ENCODE measurements at places on chromosomes 16 and 17.

DNA sequence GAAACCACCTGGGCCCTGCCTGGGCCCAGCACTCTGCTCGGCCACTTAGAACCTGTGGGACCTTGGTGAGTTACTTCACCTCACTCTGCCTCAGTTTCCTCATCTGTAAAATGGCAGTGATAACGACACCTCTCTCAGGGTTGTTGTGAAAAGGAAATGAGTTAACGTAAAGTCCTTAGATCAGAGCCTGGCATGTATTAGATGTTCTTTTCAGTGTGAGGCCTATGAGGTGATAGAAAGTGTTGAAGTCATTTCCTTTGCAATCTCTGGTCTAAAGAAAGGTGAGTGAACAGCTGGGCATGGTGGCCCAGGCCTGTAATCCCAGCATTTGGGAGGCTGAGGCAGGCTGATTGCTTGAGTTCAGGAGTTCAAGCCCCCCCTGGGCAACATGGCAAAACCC lies 51.7 kb upstream of the LGALS9 start:
- no peak for DNase-seq

DNA sequence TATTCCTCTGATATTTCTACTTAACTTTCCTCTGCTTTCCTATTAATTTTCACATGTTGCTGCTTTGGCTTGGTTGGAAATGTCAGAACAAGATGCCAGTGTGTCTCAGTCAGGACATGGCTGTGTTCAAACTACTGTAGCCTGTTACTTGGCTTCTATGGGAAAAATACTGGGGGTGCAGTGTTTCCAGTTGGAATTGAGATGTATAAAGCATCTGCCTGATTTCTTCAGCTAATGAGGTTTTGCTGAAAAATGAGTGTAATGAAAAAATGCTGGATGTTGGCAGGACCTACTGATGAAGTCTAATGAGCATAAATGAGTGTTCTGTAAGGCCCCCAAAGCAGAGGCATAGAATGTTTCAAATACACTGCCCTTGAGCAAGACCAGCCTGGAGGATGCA lies 166.6 kb downstream of the PHKB start:
- no peak for DNase-seq

- DNase-seq: no peak
Measured at GRCh38 chr16:2482249-2482648, 7.3 kb downstream of the TBC1D24 start.

DNA sequence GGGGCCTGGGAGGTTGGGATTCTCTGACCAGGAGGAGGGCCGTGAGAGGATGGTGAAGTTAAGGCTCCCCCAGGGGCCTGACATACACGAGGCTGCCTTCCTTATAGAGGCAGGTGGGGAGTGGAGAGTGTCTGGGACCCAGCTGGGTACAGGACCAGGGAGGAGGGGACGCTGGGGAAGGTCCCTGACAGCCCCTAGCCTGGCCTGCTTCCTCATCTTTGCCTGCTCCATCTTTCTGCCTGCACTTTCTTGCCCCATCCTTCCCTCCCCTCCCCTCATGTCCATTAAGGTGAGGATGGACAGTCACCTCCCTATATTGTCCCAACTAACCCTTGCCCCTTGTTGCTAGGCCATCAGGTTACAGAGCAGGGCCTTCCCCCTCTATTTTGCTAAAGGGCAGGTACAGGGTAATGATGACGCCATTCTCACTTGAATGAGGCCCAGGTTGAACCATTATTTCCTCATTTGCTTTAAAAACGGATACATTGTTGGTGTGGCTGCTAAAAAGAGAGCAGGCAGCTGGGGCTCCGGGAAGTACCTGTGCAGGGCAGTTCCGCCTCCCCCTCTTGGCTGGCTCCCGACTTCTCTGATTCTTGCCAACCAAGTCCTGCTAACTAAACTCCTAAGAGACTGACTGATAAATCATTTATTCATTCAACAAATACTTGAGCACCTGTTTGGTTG lies 1.3 kb downstream of the C17orf99 start:
- DNase-seq: peak; percentile 68

DNA sequence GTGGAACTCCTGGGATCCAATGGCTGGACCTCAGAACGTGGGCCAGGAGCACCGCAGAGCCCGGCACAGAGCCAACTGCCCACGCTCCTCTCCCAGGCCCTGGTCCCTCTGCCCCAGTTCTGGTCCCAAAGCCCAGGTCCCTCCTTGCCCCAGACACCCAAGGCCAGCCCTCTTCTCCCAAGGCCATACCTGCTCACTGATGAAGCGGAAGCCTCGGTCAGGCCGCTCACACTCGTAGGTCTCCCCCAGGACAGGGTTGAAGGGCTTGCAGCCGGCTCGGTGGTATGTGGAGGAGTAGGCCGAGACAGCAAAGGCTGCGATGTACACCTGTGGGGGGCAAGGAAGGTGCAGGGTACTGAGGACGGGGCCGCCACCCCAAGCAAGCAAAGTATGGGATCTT lies 8.5 kb downstream of the OSBPL7 start:
- no peak for DNase-seq

DNA sequence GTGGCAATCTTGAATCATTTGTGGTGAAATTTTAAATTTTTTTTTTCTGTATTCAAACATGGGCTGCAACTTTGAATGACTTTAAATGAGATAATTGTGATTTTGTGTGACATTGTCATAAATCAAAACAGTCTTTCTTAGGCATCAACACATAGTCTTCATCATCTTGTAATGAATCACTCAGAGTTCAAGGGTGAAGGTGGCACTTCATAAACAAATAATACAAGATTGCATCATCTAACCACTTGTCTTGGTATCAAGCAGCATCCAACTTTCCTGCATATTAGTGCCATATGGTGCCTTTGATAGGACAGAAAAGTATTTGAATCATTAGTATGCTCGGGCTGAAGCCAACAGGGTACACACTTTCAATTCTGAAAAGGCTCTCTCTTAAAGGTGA lies 392.4 kb upstream of the GOT2 start:
- DNase-seq: no peak

GRCh38 chr17:4482338-4483011 lies 16.2 kb upstream of the SPNS2 start:
- no peak for DNase-seq

DNA sequence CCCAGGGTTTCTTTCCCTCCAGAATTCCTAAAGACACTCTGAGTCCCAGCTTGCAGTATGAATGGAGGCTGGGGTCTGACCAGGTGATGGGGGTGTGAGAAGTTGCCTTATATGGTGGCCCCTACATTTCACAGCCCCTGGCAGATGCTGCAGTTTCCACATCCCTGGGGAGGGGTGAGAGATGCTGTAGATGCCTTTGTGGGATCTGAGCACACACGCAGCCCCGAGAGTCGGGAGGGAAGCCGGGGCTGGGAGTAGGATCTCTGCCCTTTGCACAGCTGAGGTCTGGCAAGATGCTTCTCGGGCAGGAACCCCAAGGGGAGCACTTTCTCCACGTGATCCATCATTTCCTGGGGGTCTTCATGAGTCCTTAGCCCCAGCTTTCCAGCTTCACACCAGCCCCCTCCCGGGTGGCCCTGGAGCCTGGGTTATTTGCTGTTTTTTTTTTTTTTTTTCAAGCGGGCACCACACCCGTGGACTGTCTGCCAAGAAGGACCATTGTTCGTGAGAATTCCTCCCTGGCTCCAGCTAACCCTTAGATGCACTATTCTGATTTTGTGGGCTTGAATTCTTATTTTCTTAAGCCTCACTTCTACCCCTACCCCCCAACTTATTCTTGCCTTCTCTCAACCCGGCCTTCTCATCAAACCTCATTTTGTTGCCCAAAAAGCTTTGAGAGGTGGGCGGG lies 50.6 kb downstream of the NTN1 start:
- DNase-seq: no peak

DNA sequence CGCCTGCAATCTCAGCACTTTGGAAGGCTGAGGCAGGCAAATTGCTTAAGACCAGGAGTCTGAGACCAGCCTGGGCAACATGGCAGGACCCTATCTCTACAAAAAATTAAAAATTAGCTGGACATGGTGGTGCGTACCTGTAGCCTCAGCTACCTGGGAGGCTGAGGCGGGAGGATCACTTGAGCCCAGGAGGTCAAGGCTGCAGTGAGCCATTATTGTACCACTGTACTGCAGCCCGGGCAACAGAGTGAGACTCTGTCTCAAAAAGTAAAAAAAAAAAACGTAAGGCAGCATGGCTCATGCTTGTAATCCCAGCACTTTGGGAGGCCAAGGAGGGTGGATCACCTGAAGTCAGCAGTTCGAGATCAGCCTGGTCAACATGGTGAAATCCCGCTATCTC lies 263.6 kb downstream of the PARN start:
- no peak for DNase-seq

DNA sequence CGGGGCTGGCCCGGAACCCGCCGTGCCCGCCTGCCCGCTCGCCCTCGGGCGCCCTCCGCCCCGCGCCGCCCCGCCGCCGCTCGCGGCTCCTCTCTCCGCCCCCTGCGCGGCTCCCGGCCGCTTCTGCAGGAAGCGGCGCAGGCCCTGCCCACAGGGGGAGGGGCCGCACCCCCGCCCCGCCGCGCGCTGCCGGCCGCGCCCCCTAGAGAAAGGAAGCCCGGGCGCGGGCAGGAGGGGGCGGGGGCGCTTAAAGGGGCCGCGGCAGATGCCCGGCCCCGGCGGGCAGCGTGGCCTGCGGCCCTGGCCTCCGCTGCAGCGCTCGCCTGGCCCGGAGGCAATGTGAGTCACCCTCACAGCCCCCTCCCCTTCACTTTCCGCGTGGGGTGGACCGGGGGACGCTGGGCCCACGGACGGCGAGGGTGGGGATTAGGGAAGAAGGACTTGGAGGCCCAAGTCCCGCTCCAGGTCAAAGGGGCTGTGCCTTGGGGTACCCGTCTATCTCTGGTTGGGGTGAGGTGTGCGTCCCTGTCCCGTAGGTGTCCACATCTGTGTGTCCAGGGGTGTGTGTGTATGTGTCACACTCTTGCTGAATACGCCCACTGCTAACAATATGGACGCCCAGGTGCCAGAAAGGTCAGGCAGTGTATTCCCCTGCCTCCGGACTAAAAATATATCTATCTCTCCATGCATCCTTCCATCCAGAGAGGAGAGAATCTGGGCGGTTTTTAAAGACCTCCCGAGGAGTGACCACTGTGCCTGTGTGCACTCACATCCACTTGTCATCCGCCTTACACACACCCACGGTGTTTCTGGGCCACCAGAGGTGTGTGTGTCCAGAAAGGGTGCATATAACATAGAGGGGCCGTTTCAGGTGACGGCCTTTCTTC lies at the start of gene GIT1:
TSS of gene GIT1 (minus strand) at position 125 of the 887 bp plus-strand sequence. CDS start 270 bp downstream, outside the sequence.
- peak; percentile 73 for DNase-seq

GRCh38 chr16:5166486-5166885 lies 68.9 kb upstream of the EEF2KMT start:
- no peak for DNase-seq

- no peak for DNase-seq
Measured at GRCh38 chr17:46028374-46028773, 29.3 kb downstream of the STH start.

GRCh38 chr16:75289189-75289588 lies 37.8 kb upstream of the BCAR1 start:
- no peak for DNase-seq

- no peak for DNase-seq
Measured at GRCh38 chr17:45895969-45896785, 1.8 kb downstream of the MAPT start.

GRCh38 chr16:87203060-87203656 lies 114.0 kb downstream of the C16orf95 start:
- DNase-seq: peak; percentile 3

DNA sequence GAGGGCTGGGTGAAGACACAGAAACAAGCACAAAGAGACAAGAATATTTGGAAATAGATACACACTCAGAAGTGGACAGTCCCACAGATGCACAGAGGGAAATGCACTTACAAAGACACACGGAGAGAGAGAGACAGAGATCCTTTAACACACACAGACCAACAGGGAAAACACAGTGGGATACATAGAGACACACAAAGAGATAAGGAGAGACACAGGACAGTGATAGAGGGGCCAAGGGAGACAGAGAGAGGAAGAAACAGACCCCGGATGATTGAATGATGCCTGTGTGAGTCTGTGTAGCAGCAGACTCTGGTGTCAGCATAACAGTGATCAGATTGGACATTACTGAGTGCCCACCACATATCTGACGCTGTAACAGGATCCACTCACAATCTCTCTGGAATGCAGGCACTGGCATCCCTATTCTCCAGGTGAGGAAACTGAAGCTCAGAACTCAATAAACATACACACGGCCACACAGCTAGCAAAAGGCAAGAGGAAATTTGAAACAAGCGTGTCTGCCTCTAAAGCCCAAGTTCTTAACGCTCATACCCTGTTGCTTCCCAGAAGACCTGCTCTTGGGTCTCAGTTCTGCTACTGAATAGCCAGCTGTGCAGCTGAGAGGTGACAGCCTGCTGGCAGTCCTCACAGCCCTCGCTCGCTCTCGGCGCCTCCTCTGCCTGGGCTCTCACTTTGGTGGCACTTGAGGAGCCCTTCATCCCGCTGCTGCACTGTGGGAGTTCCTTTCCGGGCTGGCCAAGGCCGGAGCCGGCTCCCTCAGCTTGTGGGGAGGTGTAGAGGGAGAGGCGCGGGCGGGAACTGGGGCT lies 186.3 kb upstream of the NLRP1 start:
- no peak for DNase-seq

DNA sequence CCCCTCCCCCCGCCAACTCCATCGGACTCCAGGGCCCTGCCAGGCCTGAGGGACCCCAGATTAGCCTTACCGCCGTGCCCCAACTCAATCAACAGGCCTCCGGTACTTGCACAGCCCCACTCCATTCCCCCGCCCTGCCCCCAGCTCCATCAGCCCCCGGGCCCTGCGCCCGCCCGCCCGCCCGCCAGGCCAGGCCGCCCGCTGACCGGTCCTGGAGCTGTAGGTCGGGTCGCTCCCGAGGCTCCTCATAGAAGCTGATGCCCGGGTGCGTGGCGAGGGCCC lies 308 bp downstream of the GTF3C1 start:
- no peak for DNase-seq

GRCh38 chr17:21214777-21215541 lies 998 bp upstream of the TMEM11 start:
- peak; percentile 5 for DNase-seq

DNA sequence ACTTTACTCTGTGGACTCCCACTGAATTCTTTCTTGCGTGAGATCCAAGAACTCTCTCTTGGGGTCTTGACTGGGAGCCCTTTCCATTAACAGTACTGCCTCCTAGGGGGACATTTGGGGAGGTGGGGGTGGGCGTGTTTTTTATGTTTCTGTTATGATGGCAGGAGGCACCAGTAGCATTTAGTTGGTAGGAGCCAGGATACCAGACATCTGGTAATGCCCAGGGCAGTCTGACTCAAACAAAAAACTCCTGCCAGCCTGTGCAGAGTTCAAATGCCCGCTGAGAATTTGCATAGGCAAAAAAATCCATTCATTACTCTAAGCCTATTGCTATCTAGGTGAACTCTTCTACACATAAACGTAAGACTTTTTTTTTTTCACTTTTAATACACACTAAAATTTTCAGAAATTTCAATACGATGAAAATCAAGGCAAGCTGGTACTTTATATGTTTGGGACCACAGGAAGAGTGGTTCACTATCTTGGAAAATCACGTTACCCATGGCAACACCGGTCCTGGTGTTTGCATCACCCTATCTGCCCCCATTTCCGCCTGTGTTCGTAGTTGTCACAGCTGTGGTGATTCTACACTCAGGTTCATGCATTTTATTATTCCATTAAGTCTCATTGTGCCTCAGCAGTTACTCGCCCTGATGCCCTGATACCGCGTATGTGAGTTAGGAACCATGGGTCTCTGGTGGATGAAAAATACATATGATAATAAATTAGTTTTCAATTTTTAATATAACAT lies 121.1 kb upstream of the XYLT1 start:
- DNase-seq: no peak
